ENCODE measurements at places on chromosomes 5 and 9.

DNA sequence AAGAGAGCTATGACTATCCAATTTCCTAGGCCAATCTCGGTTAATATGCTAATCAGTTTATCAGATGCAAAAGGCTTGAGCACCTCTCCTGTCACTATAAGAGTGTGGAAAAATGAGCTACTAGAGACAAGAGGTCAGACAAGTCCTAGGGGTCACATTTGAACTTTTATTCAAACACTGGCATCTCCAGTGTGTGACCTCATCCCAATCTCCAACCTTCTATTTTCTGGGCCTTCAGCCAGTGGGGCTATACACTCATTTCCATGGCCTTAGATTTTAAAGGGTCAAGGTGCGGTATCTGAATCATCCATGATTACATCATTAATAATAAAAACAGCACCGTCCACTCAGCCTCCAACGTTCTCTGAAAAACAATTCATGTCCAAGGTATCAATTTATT lies 139.6 kb upstream of the LRRTM2 start:
- peak; percentile 17 for DNase-seq

GRCh38 chr5:133385346-133385745 lies 227.0 kb downstream of the FSTL4 start:
- no peak for DNase-seq

- DNase-seq = no peak
Measured at GRCh38 chr5:12013351-12013750, 109.1 kb upstream of the CTNND2 start.

DNA sequence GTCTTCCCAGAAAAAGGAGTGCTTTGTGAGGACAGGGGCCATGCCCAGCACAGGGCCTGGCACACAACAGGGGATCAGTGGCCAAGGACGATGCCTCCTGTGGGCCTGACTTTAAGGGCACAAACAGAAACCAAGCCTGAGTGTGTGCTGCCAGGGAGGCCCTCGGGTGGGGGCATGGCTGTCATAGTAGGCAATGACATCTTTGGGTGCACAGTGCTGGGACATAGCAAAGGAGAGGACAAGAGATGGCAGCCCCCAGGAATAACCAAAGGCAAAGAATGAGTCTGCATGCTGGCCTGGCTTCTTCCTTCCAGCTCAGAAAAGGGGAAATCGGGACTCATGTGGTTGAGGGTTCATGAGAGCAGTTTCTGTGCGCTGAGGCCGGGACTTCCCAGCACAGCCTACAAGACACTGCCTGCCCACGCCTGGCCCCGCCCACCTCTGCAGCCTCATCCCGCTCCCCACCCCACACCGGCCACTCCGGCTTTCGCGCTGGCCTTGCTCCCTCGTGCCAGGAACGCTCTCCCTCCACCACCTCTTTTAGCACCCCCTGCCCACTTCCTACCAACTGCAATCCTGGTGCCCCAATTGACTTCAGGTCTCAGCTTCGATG lies 13.8 kb upstream of the LHX2 start:
- no peak for DNase-seq
